ENCODE measurements at places on chromosomes 11 and 22. TPM values are rescaled to one million over a fixed set of nuclear protein-coding genes. Genes with fewer than 3 reads are reported as not detected.

The PANX2 gene
- polyA plus RNA-seq = not detected

The PAX6 gene
- not detected for polyA plus RNA-seq

The BRSK2 gene
- polyA plus RNA-seq = not detected

The PRG3 gene
- not detected for polyA plus RNA-seq

The HEPHL1 gene
- not detected for polyA plus RNA-seq

DNA sequence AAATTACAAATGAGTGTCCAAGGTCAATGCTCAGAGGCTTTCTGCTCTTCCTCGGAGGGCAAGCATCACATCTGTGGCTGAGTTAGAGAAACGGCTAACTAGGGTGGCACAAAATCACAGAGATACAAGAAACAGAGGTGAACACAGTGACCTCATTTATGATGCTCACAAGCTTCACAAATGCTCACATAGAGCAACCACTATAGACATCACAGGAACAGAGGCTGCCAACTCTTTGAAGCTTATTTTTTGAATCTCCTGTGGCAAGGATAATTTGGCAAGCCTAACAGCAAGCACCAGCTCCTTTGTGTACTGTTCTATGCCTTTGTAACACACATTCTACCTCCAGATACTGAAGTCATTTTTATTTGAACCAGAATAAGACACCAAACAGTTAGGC, 416.5 kb upstream of the DDI1 start:
- no peak for DNase-seq

- no peak for DNase-seq
Observed at GRCh38 chr11:59783632-59784090, 26.9 kb downstream of the MRPL16 start.

DNA sequence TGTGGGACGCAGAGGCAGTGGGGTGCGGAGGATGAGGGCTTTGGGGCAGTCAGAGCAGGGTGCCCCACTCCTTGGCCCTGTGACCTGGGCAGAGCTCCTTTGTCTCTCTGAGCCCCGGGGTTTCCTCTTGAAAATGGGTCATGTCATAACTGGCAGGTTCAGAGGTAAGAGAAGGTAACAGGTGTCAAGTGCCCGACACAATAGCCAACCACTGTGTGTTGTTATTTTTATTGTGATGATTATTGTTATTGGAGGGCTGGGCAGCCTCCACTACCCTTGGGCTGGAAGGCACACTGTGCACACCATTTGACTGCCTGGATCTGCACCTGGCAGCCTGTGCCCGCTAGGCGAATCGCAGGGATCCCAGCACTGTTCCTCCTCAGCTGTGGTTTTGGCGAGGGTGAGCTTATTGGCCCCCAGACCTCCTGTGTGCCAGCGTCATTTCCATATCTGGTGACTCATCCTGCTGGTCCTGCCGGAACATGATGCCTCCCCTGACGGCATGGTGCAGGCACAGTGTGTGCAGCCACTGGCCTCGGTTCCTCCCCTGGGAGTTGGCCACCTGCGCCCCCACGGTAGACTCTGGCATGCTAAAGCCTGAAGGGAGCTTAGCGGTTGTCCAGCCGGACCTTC, 15.4 kb upstream of the SOX10 start:
- DNase-seq = no peak

- DNase-seq = no peak
Observed at GRCh38 chr22:26779108-26779507, 121.7 kb downstream of the MIAT start.

GRCh38 chr11:130145975-130146776, 13.4 kb upstream of the ST14 start:
- no peak for DNase-seq

DNA sequence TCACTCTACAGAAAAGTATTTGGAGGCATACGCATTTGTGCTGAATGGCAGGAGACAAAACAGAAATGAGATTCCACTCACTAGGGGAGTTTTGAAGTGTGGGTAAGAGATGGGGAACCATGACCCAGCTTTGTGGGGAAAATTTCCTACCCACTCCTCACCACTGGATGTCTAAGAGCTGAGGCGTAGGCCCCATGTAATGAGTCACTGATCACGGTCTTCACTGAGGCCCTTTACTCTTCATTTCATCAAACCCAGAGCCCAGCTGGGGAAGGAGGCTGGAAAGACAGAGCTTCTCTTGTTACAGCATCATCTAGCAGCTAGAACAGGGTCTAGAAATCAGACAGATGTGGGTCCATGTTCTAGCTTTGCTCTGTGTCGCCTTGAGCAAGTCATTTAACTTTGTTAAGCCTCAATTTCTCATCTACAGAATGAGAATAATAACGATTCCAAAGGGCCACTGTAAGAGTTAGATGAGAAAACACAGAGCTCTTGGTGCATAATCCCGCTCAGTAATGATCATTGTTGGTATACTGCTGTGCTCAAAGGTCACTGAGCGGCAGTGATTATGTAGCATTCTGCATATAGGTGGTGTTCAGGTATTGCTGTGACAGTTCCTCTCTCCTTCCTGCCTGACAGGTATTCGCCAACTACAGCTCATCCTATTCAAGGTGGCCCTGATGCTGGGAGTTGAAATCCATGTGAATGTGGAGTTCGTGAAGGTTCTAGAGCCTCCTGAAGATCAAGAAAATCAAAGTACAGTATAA, 97.2 kb downstream of the MICAL2 start:
- DNase-seq = no peak

- peak; percentile 69 for DNase-seq
Observed at GRCh38 chr22:45671783-45672563, at the start of gene ATXN10. Gene ATXN10, plus strand, starts transcription at chr22:45671834. Its CDS starts 230 bp downstream, at chr22:45672064.

All from CD4-positive, CD25-positive, alpha-beta regulatory T cell (primary cell).